Stimulated activated CD4-positive, alpha-beta T cell treated with anti-CD3 and anti-CD28 coated beads, TNF-alpha, amount 100 ng/mL, for 1 hour (primary cell): ENCODE measurements at places on chromosomes 2 and 18.

- no peak for DNase-seq
These were observed 57.2 kb upstream of the ACVR1 start for GRCh38 chr2:157933160-157933920.

DNA sequence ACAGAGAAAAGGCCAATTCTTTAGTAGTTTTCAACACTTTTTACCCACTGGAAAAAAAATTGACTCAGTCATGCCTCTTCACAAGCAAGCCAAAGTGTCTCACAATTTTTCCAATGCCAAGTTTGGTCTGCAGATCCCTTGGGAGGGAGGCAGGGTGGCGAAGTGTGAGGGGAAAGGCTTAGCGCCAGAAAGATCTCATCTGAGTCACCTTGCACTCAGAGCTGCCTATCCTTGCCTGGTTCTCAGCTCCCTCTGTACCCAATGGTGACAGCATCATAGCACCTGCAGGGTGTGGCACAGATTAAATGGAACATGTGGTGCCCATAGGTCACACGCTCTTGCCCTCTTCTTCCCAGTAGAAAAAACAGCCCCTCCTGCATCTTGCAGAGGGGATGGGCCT is 55.2 kb upstream of the GYPC start:
- DNase-seq = no peak

DNA sequence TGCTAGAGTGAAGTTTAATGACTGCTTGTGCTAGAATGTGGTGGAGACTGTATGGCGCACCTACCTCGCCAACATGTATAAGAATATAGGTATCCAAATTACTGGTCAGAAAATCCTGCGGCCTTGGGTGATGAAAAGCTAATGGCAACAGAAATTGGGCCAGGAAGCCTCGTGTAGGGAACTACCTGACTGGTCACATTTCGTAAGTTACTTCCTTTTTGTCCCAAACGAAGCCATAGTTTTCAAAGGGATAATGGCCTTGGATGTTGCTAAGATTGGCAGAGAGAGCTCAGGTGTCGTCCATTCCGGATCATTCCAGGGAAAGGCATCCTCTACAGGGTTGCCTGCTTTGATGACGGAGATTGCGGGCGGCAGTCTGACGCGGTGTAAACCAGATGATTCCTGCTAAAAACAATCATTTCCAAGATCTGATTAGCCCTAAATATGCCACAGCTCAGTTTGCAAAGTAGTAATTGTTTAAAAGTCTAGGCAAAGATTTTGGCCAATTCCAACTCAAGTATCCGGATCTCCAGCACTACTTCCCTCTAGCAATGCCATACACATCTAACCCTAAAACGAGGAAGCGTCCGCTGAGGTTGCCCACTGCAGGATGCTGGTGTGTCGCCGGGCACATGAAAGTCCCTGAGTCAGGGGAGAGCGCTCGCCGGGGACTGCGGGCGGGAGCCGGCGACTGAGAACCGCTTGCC is 708 bp upstream of the MALT1 start:
- no peak for DNase-seq

DNA sequence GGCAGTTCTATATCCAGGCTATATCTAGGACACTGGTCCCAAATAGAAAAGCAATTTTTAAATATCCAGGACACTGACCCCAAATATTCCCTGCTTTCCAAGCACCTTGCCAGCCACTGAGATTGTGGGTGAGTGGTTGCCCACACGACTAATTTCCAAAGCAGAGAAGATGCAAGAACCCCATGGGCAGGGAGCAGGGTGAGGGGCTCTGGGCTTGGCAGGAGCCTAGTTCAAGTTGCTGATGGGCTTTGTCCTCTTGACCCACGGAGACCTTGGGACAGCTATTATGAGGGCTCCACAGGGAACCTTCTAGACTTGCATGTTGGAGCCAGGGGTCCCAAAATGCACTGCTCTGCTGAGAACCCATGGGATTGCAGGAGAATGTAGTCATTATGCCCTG is 146.0 kb upstream of the SMAD2 start:
- no peak for DNase-seq

GRCh38 chr2:175227393-175227792 is 45.9 kb upstream of the ATP5MC3 start:
- DNase-seq = no peak

GRCh38 chr2:227891673-227892072 is 20.2 kb downstream of the DAW1 start:
- DNase-seq = no peak

DNA sequence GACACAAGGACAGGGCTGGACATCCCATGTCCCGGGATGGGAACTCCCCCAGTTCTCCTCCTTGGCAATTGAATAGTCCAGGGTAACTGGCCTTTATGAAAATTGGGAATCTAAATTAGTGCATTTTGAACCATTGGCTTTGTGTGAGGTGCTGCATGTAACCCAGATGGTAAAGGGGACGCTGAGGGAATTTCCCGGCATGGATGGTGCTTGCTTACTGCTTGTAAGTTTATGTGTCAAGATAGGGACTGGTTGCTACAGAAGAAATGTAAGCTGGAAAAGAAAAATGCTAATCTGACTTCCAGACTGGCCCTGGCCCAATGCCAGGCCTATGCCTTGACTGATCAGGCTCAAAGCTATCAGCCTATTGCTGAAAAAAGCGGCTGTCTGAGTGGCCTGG is 1096.7 kb upstream of the DDX18 start:
- DNase-seq = no peak

DNA sequence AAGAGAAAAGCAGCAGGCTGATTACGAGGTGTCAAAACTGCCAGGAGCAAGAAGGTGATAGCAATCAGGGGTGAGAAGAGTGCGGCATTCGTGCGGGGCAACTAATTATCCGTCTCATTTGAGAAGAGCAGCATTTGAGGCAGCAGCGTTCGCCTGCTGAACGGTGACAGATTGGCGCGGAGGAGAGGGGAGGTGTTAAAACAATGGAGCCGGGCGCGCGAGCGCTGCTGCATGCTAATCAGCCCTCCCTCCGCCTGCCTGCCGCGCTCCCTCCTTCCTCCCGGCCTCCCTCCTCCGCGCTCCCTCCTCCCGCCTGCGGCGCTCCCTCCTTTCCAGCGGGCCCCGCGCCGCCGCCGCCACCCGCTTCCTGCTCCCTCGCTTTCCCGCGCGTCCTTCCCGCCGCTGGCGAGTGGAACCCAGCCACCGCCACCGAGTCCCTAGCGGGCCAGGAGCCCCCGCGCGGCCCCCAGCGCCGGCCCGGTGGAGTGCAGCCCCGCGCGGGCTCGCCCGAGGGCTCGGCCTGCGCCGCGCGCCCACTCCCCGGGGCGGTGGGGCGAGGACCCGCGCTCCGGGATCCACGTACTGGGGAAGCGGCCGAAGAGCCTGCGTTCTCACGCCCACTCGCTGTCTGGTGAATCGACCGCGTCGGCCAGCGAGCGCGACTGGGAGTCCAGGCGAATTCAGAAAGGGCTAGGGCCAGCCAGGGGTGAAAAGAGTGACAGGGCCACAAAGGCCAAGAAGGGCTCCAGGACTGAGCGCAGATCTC is 69.5 kb upstream of the PSMD14 start:
- no peak for DNase-seq

- DNase-seq = no peak
These were observed 53.8 kb upstream of the SPTBN1 start for GRCh38 chr2:54402350-54402749.

DNA sequence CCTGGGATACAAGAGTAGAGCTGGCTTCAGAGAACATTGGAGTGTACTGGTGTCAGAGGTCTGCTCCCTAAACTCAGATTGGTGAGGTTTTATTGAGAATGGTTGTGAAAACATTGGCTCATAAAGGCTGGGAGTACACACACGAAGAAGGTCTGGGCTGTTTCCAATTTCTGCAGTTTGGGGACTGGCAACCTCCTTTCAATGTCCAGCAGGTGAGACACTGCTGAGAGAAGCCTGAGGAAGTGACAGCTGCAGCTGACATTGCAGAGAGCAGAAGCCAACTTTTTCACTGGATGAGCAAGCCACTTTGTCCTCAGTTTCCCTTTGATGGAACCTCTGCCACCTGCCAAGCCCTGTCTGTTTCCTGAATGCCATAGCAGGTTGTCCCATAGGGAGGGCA is 346.6 kb upstream of the SPRED2 start:
- no peak for DNase-seq

DNA sequence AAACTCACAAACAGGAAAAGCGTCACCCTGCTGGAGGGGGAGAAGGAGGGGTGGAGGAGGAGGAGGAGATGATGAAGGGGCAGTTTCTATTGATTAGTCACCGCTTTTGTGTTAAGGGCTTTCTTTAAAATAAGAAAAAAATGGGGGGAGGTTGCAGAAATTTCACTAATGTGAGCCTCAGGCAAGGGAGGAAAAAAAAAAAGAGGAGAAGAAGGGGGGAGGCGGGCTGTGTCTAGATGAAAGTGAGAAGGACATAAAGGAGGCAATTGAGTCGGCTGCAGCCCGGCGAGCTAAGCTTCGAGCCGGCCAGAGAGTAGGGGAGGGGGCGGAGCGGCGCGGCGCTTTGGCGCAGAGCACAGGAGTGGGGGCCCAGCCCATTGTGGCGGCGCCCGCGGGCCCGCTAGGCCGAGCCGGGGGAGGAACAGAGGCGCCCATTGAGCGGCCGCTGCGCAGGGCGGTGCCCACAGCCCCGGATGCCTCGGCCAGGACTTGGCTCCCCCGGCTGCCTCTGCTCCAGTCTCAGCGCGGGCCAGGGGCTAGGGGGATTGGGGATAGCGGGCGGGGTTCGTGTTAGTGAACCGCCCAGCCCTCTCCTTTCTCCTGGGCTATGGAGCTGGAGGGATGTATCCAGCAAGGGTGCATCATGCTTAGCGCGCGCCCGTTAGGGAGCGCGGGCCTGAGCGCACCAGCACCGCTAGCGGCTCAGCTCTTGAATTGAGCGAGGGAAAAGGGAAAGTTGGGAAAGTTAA is 7.9 kb downstream of the PAX3 start:
- DNase-seq = no peak

GRCh38 chr2:176561706-176562105 is 292.5 kb downstream of the MTX2 start:
- DNase-seq = no peak

- DNase-seq = no peak
These were observed 219.2 kb downstream of the IRS1 start for GRCh38 chr2:226580403-226580802.

DNA sequence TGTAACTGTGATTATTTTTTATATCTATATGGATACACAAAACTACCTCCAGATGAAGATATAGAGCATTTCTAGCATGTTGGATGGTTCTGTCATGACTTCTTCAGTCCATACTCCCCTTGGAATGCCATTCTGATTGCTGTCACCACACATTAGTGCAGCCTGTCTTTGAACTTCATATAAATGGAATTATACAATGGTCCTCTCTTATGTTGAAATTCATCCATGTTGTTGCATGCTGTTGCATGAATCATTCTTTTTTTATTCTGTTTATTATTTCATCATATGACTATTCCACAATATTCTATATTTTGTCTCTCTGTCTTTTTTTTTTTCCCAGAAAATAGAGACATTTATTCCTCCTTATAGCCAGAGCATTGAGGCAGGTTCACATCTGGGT is 74.1 kb downstream of the OSBPL6 start:
- DNase-seq = no peak

- no peak for DNase-seq
These were observed 11.2 kb downstream of the GAREM2 start for GRCh38 chr2:26184121-26184520.

DNA sequence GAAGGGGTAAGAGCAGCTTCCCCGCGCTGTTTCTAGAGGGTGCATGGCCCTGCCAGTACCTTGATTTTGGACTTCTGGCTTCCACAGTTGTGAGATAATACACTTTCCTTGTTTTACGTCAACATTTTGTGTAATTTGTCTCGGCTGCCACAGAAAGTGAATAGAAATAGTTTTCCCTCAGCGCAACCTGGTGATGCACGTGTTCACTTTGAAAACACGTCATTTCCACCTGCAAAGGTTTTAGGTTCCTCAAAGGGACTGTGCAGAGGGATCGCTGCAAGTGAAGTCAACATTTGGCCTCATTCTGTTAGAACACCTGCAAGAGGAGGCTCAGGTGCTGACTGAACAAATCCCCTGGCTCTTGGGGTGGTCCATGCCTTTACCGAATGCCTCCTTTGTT is 71.7 kb downstream of the LONRF2 start:
- no peak for DNase-seq

DNA sequence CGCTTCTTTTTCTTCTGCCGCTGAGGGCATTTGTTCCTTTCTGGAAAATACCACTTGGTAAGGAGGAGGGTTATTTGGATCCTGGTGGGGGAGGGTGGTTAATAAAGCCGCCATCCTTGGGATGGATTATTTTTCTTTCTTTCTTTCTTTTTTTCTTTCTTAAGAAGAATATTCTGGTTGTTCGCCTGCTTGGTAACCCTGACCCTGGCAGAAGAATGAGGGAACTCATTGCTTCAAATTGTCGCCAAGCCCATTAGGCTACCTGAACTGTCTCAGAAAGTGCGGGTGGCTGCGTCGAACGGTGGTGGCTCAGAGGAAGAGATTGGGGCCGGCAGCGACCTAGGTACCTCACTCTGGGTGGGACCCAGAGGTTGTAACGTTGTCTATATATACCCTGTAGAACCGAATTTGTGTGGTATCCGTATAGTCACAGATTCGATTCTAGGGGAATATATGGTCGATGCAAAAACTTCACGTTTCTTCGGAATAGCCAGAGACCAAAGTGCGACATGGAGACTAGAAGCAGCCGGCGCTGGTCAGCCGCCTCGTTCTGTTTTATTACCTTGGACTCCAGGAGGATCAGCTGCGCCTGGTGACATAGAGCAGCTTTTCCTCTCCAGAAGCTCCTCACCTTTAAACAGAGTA is 1.3 kb upstream of the HOXD4 start:
- no peak for DNase-seq

DNA sequence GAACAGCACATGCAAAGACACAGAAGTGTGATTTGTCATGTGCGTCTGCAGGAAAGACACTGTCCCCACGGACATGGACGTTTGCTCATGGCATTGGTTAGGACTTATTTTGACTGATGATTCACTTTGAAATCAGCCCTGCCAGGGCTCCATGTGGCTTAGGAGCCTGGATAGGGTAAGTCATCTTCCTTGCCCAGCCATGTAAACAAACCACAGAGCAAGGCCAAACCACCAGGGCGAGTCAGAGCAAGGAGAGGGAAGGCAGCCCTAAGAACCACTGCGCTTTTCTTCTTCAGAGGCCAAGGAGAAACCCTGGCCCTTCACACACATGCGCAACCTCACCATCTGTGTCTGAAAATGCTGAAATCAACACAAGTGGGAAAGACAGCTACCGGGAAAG is 88.8 kb downstream of the GFPT1 start:
- DNase-seq = no peak
